ENCODE measurements at places on chromosomes 5 and 9.

DNA sequence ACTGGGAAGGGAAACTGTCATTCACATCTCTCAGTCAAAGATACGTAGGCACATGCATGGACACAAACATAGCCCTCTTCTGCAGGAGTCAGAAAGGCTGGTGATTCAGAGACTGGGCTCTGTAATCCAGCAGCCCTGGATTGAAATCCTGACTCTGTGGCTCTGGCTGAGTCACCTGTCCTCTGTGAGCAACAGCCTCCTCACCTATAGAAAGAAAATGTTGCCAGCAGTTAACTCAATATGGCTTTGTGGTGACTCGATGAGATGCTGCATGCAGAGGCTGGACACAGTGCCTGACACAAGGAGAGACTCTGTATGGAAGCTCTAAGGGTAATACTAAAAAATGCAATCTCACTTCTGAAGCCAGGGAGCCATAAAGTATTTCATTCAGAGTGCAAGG, 23.9 kb upstream of the CDKN2AIPNL start:
- DNase-seq: no peak

GRCh38 chr9:98220911-98221310, 28.5 kb upstream of the CORO2A start:
- DNase-seq: no peak

DNA sequence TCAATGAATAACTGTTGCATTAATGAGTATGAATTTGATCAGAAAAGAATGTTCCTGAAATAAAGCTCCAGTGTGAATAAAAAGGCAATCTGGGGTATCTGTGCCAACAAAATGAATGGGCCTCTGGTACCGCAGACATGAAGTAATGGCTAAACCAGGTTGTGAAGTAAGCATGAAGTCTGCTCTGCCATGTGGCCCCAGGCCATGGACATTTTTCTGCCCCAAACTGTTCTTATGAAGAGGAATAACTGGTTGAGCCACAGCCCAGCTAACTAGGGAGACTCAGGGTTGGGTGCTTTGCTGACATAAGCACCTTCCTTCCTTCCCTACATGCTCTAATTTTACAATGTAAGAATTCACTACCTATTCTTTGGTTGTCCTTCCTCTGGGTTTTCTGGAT, 147.4 kb upstream of the LRRTM2 start:
- no peak for DNase-seq

GRCh38 chr9:755454-756381, 85.8 kb upstream of the DMRT1 start:
- no peak for DNase-seq

DNA sequence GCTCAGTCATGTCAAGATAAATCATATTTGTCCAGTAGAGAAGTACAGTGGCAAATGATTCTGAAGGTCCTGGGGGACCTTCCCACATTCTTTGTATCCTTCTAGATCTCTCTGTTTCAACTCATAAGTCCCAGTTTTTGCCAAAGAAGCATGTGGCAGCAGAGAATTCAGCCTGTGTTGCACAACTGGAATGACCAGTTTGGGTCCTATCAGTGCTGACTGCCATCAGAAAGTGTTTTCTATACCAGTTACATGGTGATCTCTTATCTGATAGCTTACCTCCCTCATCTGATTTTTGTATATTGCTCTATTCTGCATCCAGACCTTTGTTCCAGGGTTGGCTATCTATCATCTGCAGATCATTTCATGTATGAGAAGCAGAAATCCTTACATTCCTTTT, 21.7 kb downstream of the GM2A start:
- DNase-seq: no peak

DNA sequence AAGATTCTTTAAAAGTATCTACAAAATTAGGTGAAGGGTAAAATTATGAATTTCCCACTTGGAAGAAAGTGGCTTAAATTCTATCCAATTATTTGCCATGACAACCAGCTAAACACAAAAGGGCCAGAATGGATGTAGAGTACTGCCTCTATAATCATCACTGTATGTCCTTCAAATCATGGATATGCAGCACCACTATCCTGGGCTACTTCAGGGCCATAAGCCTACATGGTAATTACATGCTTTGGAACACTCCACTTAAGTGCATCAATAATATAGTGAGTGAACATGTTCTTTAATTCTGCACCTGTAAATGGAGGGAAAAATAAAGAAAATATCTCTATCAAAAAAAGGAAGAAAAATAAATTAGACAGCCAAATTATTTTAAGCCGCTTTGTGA, 575.2 kb downstream of the ISL1 start:
- no peak for DNase-seq

- no peak for DNase-seq
Measured at GRCh38 chr5:136526791-136527190, 161.4 kb upstream of the TRPC7 start.

DNA sequence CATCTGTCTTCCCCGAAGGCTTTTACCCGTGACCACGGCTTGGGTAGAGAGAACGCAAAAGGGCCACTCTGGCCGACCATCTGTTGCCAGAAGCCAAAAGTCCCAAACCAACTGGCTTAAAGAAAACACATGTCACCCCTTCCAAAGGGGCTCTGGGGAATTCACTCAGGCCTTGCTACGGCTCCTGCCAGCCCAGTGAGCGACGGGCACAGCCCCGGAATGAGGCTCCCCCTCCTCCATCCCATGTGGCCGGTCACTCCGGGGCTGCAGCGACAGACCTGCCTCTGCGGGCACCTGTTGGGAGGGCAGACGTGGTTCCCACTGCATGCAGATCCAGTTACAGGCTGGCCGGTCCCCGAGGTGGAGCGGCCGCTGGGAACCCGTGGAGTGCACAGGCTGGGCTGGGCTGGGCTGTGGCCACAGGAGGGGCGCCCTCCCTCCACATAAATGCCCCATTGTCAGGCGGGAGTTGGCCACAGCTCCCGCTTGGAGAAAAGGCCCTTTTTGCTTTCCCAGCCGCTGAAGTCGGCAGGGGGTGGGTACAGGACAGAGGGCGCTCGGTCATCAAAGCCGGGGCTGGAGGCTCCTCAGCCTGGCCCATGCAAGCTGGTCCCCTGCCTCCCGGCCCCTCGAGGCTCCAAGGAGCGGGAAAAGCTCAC, 19.9 kb downstream of the NOTCH1 start:
- no peak for DNase-seq

DNA sequence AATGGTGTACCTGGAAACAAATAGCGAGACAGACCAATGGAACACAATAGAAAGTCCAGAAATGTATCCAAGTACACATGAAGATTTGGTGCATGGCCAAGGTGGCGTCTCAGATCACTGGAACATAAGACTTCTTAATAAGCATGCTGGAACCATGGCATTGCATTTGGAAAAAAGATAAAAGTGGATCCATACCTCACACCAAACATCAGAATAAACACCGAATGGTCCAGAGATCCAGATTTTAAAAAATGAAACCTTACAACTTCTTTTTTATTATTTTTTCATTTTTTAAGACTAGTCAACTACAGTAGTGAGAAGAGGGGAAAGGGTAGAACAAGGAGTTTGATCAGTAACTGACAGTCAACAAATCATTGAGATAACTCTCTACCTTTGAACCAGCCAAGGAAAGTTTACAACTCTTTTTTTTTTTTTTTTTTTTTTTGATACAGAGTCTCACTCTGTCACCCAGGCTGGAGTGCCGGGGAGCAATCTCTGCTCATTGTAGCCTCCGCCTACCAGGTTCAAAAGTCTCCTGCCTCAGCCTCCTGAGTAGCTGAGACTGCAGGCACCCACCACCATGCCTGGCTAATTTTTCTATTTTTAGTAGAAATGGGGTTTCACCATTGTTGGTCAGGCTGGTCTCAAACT, 8.8 kb upstream of the DUSP1 start:
- DNase-seq: no peak

DNA sequence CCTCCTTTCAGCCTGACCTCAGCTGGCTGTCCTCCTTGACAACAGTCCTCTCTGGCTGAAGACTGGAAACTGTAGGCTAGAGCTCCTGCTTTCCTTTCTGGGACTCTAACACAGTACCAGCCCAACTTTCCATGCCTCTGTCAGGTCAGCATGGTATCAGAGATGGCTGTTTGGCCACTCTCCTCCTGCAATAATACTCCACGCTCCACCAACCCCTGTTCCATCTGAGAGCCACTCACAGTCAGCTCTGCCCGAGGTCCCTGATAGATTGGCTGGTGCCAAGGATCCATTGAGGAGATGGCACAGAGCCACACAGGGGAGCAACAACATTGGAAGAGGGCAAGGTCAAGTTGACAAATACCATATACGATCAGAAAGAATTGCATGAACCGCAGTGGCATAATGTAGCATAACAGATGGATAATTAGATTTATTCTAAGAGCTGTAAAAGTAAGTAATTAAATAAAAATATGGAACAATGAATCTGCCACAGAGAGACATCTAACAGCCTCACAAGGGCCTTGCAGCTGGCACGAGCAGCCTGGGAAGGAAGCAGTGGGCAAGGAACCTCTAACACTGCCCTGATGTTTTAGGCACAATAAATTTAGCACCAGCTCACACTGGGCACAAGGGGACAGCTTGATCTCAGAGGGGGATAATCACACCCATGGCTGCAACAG, 94.3 kb upstream of the LRRTM2 start:
- no peak for DNase-seq

- no peak for DNase-seq
Measured at GRCh38 chr5:59090323-59090722, 507.4 kb downstream of the RAB3C start.

DNA sequence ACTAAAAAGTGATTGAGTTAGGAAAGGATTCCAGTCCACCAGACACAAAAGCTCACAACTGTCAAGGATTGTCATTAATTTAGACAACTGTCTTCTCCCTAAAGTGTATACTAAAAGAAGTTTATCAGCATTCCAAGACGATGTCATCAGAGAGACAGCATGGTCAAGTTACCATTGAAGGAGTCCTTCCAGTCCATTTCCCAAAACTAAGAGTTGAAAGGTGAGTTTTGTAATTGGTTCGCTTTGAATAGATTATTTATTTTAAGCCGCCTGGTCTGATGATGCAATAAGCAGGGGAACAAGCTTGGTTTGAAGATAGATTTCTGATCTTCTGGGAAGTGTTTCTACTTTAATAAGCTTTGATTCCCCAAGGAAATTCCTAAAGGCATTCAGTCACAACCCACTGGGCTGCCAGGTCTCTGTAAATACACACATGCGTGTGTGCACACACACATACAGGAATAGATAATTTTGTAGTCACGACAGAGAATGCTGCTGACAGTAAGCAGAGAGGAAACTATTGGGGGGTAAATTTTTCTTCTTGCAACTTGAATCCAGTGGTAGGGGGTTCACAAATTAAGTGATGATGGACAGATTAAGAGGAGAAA, 234.8 kb downstream of the PIK3R1 start:
- DNase-seq: no peak

- no peak for DNase-seq
Measured at GRCh38 chr9:113954591-113954990, 78.5 kb downstream of the ZNF618 start.

Measured in bone marrow (tissue), 2 donors.